ENCODE measurements at places on chromosomes 3 and 15. TPM values are rescaled to one million over a fixed set of nuclear protein-coding genes. Genes with fewer than 3 reads are reported as not detected.

Gene MYRIP
- total RNA-seq: 4.8 TPM

Gene MINAR1
- 0.70 TPM for total RNA-seq

Gene SLC24A5
- not detected for total RNA-seq

Gene OSBPL10
- total RNA-seq: 36.3 TPM

Gene TRIM42
- total RNA-seq: not detected

Gene HES1
- total RNA-seq: 230 TPM

Gene BSN
- 2.4 TPM for total RNA-seq

Gene SLC7A14
- total RNA-seq: not detected

Gene CFAP92
- 2.1 TPM for total RNA-seq

Gene STRC
- total RNA-seq: 1.4 TPM

Gene SMARCC1
- 110 TPM for total RNA-seq

Gene RTP2
- total RNA-seq: not detected

Gene TMEM62
- total RNA-seq: 35.8 TPM

- DNase-seq: no peak
Measured at GRCh38 chr3:51522273-51522962, 16.1 kb upstream of the RAD54L2 start.

GRCh38 chr3:128703561-128703960 is 22.4 kb upstream of the RAB7A start:
- DNase-seq: no peak

GRCh38 chr3:105096071-105096470 is 270.6 kb upstream of the ALCAM start:
- no peak for DNase-seq

GRCh38 chr3:122343654-122344053 is 18.6 kb downstream of the CSTA start:
- no peak for DNase-seq

DNA sequence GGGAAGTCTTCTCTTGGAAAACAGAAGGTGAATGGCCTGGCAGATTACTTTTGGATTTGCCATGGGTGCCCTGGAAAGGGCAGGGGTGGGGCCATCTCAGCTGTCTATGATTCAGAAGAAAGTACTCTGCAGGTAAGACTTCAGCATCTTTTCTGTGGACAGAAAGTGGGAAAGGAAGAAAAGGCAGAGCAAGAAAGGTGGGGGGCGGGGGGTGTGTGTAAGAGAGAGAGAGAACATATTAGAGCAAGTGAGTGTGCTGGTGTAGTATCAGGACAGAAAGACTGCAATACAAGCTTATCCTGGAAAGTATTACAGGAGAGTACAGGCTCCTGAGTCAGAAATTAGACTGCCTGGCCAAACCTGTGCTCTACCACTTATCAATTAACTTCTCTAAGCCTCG is 5.5 kb downstream of the TAGLN3 start:
- DNase-seq: no peak

DNA sequence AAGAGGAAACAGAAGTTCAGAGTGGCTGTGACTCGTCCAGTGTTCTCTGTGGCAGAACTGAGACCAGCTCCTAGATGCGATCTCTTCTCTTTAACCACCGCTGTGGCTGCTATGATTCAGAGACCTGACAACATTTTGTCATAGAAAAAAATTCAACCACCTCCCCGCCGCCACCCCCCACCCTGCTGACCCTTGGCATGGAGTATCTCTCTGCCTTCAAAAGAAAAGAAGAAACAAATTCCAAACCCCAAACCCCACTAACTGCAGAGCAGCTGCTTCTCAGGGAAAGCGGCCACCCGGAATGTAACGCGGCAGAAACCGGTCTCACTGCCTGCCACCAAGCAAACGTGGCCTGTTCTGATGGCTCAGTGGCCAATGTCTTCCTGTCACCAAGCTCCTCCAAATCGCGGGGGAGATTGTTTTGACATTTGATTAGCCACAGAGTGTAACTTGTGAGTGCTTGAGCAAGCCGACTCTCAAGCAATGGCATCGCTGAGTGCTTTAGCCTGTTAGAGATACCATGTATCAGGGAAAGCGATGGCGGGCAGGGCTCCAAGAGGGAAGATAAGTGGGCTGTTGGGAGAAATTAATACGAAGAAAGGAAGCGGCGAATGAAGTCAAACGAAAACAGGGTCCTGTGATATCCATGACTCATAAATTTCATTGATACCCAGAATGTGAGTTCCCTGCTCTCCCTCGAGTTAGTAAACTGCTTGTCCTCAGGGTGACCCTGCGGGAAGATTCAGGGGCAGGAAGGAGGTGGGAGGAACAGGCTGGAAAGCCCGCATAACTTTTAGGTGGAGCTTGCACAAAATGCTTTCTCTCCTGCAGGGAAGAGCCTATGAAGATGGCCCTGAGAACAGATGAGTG is 44.8 kb upstream of the TLE3 start:
- DNase-seq: no peak

DNA sequence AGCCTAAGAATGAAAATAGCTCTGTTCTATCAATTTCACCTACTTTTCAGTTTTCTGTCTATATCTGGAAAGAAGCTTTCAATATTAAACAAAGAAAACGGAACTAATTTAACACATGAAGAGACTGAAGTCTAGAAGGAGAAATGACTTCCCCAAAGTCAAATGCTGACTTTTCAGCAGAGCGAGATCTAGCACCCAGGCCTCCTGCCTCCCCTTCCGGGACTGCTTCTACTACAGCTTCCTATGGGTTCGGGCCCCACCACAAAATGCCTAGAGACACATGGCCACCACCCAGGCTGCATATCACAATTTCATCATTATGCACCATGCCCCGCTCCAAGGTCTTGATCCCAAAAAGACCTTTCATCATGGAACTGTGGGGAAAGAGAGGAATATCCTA is 104.5 kb downstream of the SST start:
- no peak for DNase-seq

GRCh38 chr3:182565916-182566796 is 227.1 kb upstream of the ATP11B start:
- DNase-seq: no peak

DNA sequence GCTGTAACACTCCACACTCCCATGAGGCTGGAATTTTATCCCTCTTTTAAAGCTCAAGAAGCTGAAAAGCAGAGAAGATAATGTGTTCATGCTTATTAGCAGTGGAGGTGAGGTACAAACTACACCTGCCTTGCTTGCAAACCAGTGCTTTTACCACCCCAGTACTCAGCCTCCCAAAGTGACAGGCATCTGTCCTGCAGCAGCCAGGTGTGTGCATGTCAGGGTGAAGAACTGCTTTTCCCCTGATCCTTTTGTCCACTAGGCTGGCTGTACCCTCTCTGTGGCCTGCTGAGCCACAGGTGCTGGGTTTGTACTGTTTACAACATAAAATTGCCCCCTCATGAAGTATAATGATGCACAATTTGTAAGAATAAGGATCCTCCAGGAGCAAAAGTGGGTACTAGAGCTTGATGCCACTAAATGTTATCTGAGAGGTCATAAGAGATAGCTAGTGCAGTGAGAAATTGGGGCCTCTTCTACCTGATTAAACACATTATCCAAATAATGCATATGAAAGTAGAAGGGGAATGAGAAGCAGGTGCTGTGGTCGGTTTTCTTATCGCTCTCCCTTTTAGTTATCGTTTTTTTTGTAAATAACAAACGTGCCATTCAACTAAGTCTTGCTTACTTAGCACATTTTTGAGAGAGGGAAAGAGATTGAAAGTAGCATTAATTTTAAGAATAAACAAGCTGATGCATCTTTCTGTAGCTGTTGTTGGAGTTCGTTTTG is 39.2 kb upstream of the GADL1 start:
- no peak for DNase-seq

GRCh38 chr3:108103886-108104797 is 13.3 kb upstream of the CD47 start:
- peak; percentile 53 for DNase-seq

DNA sequence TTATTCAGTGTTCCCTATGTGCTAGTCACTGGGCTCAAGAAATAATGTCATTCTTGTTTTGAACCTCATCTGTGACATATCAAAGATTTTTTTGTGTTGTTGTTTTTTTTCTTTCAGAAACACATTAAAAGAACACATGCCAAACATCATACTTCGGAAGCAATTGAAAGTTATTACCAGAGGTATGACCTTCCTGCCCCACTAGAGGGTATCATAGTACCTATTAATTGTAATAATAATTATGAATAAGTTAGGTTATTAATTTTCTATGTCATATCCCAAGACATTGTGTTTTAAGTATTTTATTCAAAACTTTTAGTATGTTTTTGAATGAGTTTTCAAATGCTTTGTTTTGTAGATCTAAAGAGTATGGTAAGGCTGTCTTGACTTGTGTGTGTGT is 65.7 kb downstream of the CDIN1 start:
- DNase-seq: no peak

GRCh38 chr3:62318752-62319569 is 54.4 kb downstream of the FEZF2 start:
- peak; percentile 87 for DNase-seq

DNA sequence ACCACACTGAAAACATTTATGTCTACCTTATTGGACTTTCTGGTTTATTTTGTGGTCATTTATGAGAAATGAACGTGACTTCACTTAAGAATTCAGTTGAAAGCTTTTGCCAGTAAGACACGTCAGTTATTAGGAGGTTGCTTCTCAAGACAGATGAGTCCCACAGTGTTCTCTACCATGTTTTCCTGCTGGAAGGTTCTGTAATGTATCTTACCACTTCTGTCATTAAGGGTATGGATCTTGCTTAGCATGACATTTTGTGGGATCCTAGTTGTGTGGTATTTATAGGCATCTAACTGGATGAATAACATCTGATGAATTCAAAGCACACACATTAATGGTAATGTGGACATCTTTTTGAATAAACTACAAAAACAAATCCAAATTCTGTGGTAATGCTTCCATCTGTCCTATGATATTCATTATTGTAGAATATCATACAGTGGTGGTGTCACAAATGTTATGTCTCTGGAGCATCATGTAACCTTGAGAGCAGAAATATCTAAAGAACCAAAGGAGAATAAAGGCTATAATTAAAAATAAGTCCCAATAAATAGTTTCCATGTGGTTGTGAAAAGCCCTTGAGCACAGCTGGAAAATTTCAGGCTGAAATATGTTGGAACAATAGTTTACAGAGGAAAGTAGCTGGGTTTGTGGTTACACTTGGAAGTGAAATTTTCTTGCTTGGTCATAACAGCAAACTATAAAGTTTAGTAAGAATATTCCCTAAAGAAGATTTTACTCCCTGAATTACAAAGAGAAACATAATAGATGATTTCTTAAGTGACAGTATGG is 61.5 kb downstream of the C3orf38 start:
- no peak for DNase-seq

DNA sequence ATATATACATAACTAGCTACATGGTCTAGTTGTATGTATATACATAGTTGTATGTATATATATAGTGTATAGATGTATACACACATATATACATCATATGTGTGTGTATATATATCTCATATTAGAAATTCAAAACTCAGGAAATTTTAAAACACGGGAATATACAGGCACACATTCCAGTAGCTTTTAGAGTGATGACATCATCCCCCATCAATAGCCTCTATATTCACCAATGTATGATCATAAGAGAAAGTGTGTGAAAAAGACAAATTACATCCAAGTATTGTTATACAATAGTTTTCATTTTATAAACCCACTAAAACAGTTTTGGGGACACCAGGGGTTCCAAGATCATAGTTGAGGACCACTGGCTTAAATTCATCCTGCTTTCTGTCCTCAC is 23.0 kb downstream of the SCN10A start:
- DNase-seq: no peak

GRCh38 chr3:32492684-32493436 is 9.8 kb downstream of the CMTM6 start:
- no peak for DNase-seq

- no peak for DNase-seq
Measured at GRCh38 chr3:12689997-12690711, 26.2 kb upstream of the RAF1 start.

DNA sequence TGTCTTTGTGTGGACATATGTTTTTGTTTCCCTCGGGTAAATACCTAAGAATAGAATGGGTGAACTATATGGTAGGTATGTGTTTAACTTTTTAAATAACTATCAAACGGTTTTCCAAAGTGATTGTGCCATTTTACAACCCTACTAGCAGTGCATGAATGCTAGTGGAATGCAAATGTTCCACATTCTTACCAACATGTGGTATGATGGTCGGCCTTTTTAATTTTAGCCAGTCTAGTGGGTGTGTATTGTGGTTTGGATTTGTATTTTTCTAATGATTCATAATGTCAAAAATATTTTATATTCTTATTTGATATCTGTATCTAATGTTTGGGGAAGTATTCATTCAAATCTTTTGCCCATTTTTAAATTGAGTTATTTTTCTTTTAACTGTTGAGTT is 68.2 kb upstream of the SMAD3 start:
- DNase-seq: no peak

- DNase-seq: no peak
Measured at GRCh38 chr3:186932281-186933181, 2.2 kb downstream of the ST6GAL1 start.

- no peak for DNase-seq
Measured at GRCh38 chr3:105444725-105445124, 78.0 kb downstream of the ALCAM start.

GRCh38 chr3:171177056-171177455 is 150.5 kb upstream of the SLC2A2 start:
- DNase-seq: no peak

DNA sequence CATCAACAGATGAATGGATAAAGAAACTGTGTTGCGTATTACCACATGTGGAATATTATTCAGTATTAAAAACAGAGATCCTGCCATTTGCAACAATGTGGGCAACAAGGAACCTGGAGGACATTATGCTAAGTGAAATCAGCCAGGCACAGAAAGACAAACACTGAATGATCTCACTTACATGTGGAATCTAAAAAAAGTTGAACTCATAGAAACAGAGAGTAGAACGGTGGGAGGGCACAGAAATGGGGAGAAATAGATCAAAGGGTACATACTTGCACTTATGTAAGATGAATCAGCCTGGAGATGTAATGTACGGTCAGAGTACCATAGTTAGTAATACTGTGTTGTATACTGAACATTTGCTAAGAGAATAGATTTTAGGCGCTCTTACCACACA is 29.8 kb upstream of the MUC13 start:
- DNase-seq: no peak

GRCh38 chr3:24336101-24336500 is 158.5 kb downstream of the THRB start:
- no peak for DNase-seq

DNA sequence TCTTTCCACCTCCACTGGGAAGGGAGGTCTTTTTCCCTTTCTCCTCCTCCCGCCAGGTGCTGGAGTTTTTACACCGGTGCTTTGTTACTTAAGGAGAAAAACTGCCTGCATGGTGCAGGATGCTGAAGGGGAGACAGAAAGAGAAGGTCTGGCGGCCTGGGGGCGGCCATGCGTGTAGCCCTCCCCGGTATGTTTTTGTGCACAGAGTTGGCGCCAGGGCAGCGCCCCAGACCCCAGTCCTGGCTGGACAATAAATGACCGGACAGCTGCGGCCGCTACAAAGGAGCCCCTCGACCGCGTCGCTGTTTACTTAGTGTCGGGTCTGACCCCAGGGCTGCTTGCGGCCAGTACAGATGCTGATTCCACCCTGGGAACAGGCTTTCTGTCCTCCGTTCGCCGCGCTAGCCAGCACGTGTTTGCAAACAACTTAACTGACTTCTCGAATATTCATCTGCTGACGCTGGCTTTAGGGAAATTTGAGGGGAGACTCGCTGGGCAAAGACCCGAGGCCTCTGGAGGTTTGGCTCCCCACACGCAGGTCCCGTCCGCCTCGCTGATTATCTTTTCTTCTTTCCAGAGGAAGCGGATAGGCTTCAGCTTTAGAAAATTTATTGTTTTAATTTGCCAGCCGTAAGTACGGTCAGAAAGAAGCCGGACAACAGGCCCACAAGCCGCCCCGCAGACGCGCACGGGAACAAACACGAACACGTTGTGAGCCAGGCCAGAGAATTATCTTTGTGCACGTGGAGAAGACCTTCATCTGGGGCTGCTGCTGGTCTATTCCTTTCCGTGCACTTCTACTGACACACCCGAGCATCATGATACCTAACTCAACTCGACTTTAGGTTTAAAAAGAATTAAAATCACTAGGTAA is 46.9 kb downstream of the ZIC4 start:
- DNase-seq: no peak
